ENCODE measurements at places on chromosomes 4 and X.
A peak's percentile ranks its signal among the peaks of the same experiment; 100 is the strongest.

DNA sequence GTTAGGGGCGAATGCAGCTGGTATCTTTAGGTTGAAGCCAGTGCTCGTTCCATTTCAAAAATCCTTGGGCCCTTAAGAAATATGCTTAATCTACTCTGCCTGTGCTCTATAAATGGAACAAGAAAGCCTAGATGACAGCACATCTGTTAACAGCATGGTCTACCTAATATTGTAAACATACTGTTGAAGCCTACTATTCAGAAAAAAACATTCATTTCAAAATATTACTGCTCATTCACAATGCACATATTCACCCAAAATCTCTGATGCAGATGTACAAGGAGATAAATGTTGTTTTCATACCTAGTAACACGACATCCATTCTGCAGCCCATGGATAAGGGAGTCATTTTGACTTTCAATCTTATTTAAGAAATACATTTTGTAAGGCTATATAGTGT is 106.6 kb downstream of the TBC1D19 start:
- no peak for DNase-seq

GRCh38 chrX:29530501-29530900 is 684.9 kb upstream of the MAGEB2 start:
- DNase-seq = no peak

- no peak for DNase-seq
Observed at GRCh38 chr4:48841045-48841827, 10.3 kb downstream of the OCIAD1 start.

- DNase-seq = peak; percentile 31
Observed at GRCh38 chr4:71184195-71184781, 154.5 kb upstream of the SLC4A4 start.

GRCh38 chr4:118361192-118361591 is 8.4 kb upstream of the PRSS12 start:
- DNase-seq = no peak

DNA sequence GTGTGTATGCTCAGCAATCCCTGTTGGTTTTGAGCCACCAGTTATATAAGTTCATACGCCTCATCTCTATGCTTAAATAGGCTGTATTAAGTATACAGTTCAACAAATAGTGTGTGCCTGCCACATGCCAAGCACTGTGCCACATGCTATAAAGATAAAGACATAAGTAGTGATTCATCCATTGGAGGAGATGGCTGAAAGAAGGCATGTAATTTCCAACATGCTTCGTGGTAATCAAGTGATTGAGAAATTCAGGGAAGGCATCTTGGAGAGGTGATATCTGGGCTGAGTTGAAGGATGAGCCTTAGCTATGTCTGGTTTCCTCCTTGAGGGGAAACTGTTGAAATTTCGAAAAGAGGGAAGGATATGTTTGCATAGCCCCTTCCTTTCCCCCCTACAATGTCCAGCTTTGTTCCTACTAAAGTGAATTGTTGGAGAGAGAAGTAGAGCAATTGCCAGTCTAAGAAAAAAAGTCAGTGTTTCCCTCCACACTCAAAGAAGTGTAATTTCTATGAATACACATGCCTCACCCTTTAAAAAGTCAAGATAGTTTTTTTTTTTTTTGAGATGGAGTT is 96.5 kb downstream of the ARHGAP10 start:
- peak; percentile 63 for DNase-seq

DNA sequence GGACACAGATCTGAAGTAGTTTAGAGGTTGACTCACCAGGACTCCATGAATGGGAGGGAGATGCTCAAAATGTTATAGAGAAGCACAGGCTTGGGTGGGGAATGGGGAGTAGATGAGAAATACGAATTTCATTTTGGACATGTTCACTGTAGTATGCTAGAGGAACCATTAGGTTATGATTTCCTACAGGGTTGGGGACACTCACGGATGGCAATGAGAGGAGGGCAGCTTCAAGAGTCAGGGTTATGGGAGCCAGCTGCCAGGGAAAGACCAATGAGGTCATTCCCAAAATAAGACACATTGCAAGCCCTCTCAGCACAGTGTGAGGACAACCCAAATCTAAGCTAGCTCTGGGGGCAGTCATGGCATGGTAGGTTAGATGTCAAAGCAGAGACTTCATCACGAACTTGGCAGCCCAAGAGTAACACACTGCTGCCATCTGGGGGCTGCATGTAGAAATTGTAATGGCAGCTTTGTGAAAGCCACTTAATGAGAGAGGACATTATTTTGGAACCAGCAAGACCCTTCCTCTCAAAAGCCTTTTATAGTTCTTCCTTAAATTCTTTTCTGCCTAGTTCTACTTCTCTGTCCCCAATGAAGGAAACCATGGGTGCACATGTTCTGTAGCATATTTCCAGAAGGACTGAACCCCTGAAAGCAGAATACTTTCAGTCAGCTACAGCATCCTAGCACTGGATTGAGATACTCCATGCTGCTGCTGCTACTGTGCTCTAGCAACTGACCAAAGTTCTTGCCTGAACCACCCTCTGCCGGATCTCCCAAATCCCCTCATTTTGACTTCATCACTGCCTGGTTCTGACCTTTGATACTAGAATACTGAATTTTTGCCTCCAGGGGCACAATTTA is 16.2 kb upstream of the ZCCHC12 start:
- peak; percentile 64 for DNase-seq

DNA sequence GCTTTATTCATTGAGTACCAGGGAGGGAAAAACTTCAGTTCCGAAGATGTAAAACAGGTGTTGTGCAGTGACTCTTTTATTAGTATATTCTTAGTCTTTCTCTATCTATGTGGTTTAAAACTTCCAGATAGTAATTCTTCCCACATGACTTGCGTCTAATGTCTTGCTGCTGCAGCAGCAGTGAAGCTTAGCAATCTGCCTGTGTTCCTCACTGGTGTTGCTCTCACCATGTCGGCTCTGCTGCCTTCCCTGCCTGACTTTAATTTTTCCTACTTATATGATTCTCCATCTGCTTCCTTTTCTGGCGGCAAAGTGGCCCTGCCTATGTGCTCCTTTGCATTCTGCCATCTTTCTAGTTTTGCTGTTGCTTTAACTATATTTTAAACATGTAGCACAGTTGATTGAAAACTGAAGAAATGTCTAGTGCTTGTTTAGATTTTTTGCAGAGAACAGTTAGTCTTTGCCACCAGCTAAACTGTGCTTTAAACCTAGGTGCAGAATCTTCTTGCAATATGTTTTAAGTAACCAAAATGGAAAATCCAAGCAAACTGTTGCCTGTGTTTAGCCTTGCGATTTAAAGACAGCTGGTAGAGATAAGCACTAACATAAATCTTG is 1934.2 kb upstream of the IGFBP7 start:
- no peak for DNase-seq

DNA sequence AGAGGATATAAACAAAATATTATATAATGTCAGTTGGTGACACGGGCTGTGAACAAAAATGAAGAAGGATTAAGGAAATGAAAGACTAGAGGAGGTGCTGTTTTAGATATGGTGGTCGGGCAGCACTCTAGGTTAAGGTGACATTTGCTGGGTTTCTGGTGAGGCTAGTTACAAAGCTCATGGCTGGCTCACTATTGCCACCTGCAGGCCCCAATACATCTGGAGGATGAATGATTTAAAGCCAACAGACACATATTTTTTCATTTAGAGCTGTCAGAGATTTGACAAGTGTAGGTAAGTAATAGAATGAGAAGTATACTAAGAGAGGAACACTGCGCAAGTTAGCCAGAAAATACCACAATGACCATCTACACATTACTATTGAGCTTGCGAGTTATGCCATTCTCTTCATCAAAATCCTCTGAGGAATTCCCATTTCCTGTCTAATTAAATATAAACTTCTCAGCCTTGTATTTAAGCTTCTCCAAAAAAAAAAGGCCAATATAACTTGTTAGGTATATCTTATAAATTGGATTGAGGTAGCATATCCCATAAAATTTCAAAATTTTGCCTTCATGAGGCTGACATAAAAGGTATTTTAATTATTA is 6.4 kb upstream of the FGG start:
- DNase-seq = peak; percentile 81

GRCh38 chr4:177960566-177960965 is 518.3 kb upstream of the AGA start:
- no peak for DNase-seq

- DNase-seq = peak; percentile 50
Observed at GRCh38 chr4:159366966-159367780, 264.3 kb downstream of the RAPGEF2 start.

DNA sequence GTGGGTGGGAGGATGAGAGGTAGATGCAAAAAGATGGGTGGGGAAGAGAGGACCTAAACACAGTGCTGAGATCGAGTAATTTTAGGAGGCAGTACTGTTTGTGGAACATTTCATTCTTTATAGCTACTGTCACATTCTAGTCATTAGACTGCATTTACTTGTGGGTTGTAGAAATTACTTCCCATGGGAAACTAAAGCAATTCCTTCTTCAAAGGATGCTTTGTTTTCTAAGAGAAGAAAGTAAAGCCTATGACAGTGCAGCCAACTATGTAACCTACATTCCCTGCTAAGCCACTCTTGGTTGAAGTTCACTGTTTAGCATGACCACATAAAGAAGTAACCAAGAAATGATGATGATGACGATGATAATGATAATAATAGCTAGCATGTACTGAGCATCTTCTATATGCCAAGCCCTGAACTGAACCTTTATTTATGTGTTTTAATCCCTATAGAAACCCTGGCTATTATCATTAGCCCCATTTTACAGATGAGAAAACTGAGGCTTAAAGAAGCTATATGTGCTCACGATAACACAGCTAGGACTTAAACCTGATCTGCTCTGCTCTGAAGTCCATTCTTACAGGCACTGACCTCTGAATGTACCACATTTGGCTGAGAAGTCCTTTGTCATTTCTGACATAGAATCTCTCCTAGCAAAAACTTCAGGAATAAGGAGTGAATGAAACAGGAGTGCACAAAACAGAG is 114.5 kb upstream of the KIT start:
- no peak for DNase-seq

DNA sequence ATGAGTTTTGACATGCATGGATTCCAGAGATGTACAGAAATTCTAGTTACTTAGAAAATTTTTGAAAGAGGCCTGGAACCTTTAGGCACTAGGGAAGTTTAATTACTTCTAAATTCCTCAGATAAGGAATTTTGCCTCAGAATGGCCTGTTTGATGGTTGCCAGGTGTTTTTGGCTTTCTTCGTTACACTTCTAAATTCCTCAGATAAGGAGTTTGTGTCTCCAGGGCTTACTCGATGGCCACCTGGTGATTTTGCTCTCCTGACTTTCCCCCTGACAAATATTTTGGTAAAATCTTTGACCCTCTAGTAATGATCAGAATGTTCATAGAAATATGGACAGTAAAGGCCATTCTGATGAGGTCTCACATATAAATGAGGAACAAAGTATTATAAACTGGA is 64.3 kb downstream of the BEX3 start:
- DNase-seq = peak; percentile 75

- no peak for DNase-seq
Observed at GRCh38 chr4:41561244-41561643, 23.3 kb downstream of the LIMCH1 start.

- DNase-seq = no peak
Observed at GRCh38 chr4:2515830-2516550, 20.5 kb upstream of the FAM193A start.

GRCh38 chr4:3802571-3803474 is 36.6 kb downstream of the ADRA2C start:
- no peak for DNase-seq

- DNase-seq = peak; percentile 59
Observed at GRCh38 chr4:121690001-121690400, 6.8 kb downstream of the ANXA5 start.

DNA sequence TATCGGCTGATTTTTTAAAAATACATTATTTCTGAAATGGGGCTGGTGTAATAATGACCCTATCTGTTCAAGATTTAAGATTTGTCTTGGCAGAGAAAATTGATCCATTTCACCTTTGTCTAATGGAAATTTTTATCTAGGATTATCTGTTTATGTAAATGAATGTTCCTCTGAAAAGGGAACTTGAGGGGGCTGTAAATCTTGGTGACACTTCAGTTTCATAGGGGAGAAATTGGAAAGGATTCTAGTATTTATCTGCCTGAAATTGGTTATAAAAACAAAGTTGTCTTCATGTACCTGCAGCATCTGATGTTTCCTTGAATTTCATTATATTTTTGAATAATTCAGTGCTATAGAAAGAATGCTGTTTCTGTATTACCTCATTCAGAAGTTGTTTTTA is 48.4 kb upstream of the PAQR3 start:
- DNase-seq = no peak

DNA sequence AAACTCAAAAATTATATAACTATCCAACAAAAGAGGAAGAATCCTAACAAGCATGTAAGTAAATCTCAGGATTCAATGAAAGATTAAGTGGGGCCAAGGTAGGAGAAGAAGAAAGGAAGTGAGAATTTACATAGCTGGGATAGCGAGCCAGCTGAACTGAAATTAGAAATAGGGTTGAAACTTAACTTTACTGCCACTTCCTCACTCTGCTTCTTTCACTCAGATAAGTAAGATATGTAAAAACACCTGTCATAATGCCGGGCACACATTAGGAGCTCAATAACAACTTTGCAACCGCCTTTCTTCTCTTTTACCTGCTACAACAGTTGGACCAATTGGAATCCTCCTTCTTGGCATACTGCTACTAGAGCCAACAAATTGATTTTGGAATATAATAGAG is 129.4 kb downstream of the CNKSR2 start:
- no peak for DNase-seq

DNA sequence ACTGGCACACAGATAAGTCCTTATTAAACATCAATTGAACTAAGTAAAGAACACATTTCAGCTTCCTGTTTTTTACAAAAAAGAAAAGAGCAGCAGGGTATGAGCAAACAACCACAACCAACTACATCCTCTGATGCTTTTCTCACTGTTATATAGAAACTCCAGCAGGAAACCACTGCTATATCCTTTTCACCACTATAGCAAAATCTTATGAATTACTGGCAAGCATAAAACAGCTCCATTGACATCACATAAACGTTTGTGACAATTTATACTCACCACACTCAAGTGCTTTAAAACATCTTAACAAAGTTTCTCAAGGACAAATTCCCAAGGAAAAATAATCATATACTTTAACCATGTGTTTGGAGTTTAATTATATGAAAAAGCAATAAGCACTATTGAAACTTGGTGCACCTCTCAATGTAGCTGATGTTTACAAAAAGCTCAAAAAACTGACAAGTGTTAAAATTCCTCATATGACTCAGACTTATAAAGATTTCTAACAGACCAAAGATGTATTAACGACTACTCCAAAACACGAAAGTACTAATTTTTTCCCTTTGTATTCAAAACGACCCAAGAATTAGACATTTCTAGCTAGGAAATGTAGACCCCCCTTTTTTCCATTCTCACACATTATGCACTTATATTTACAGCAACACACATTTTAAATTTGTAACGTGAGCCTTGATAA is 12.9 kb downstream of the GPRIN3 start:
- DNase-seq = no peak

GRCh38 chr4:122992057-122992456 is 69.7 kb upstream of the NUDT6 start:
- DNase-seq = no peak

GRCh38 chr4:58776627-58777026 is 1666.4 kb upstream of the IGFBP7 start:
- DNase-seq = peak; percentile 50

DNA sequence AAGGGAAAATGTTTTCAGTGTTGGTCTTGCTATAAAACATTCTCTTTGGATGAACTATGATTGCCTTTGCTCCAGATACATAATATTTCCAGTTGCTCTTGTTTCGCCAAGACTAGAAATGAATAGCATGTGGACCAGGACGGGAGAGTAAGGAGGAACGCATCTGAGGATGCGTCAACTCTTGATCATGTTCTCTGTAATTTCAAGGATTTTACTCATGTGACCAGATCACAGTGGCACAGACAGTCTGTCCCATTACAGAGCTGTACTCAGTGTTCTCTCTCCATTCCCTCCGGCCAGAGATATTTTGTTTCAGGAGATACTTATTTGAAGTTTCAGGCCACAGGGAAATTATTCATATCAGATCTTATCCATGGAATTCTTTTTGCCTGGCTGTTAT is 266.6 kb downstream of the MID1IP1 start:
- peak; percentile 67 for DNase-seq
